Stimulated activated naive CD8-positive, alpha-beta T cell treated with anti-CD3 and anti-CD28 coated beads, Interleukin-15, Interleukin-2, amounts not matched to agents 100 U/mL and 50 U/mL, for 24 hours (primary cell): ENCODE measurements at places on chromosomes 2 and 18.
A peak's percentile ranks its signal among the peaks of the same experiment; 100 is the strongest.

GRCh38 chr2:28648147-28648546, 103.5 kb upstream of the PPP1CB start:
- DNase-seq: peak; percentile 32

- no peak for DNase-seq
Measured at GRCh38 chr2:48768669-48769068, 13.1 kb upstream of the LHCGR start.

DNA sequence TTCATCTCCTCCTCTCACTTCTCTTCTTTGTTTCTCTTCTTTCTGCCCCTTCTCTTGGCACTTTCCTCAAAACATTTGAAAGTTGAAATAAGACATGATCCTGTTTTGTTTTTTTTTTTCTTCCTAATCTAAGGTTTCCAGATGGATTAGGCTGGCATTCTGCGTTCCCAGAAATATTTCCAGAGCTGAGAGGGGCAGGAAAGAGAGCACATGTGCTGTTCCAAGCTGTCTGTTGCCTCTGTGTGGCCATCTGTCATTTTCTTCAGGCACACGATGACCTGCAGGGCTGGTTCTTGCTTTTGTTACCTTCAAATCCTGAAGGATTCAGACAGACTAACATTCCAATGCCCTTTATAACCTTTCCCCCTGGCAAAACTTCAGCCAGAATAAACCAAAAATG, 142.9 kb downstream of the RNF144A start:
- DNase-seq: no peak

DNA sequence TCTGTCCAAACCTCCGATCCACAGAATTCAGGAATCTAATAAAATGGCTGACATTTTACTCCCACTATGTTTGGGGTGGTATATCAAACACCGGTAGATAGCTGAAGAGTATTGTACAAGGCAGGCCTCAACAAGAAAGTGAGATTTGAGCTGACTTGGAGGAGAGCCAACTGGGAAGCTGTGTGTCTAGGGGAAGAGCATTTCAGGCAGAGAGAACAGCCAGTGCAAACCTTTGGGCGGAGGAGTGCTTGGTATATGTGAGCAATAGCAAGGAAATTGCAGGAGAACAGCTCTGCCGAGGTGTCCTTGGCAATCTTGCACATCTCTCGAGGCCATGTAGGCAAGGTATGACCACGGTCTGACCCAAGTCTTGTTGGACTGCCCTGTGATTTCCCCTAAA, 1.8 kb upstream of the MERTK start:
- no peak for DNase-seq

DNA sequence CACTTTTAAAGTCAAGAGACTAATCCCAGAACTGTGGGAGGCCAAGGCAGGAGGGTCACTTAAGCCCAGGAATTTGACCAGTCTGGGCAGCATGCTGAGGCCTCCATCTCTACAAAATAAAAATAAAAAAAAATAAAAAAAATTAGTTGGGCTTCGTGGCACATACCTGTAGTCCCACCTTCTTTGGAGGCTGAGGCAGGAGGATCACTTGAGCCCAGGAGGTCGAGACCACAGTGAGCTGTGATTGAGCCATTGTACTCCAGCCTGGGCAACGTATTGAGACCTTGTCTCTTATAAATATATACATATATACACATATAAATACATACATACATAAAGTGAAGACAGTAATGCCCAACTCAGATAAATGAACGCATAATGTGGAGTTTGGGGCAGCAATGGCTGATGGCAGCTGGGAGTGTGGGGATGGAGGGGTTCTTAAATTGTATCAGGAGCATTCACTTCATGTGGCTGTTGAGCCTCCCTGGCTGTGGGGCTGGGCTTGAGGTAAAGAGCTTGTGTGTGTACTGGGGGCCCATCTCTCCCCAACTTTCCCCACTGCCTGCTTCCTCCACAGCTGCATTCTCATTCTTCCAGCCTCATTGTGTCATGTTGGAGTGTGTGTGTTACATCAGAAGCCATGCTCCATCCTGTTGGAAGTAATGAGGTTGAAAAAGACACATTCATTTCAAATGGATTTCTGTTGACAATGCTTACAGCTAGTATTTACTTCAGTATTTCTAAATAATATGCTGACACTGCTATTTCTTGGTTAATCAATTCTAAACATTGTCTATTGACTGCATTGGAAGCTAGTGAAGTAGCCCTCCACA, 96.5 kb upstream of the HS6ST1 start:
- DNase-seq: no peak

DNA sequence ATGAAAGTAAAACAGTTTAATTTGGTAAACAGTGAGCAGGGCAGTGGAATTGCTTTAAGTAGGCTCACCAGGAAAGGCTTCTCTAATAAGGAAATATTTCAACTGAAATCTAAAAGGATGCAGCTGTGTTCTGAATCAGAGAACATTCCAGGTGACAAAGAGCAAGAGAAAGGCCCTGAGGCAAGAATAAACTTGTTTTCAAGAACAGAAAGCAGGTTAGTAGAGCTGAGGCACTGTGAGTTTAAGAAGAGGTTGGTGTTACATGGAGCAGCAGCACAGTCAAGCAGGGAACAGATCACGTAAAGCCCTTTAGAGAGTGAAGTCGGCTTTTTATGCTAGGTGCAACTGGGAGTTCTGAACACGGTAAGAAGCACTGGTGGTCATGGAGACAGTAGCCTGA, 57.0 kb upstream of the SCN1A start:
- no peak for DNase-seq

GRCh38 chr2:131103165-131103564, 2.0 kb upstream of the PLEKHB2 start:
- DNase-seq: no peak

DNA sequence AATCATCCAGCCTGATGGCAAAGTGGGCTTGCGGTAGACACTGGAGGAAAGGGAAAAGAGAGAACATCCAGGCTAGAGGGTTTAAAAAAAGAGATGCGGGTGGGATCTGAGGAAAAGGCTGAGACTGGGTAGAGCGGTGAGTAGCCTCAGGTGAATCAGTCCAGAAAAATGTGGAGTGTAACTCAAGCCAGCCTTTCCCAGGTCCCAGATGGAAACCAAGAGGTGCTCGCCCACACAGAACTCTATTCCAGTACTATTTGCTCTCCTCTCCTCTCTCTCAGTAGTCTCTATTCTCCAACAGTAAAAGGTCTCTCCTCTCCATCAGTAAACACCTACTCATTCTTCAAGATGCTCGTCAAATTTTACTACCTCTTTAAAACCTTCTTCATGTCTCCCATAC, 38.3 kb upstream of the NRP2 start:
- no peak for DNase-seq

DNA sequence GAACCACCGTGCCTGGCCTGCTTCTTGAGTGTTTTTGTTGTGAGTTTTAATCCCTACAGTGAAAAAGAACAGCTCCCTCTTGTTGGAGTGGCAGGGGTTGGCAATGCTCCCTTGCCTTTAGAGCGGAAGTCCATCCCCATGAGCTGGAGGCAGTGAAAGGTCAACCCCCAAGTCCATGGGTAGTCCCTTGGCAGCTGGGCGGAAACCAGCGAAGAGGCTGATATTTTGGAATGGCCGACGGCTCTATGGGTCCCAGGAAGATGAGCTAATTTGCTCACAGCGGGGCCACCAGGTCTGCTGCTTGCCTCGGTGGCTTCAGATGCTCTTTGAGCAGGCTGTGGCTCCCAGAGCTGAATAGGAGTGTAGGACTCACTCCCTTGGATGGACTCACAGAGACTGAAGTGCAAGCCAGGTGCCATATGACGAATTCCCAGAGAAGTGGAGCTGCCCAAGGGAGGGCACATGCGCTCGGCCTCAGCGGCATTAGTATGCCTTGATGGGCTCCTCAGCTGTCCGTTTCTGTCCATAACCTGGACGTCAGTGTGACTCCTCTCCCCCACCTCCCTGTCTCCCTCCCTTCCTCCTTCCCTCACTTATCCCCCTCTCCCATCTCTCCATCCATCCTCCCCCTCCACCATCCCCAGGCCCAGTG, 25.4 kb upstream of the RHOB start:
- no peak for DNase-seq

DNA sequence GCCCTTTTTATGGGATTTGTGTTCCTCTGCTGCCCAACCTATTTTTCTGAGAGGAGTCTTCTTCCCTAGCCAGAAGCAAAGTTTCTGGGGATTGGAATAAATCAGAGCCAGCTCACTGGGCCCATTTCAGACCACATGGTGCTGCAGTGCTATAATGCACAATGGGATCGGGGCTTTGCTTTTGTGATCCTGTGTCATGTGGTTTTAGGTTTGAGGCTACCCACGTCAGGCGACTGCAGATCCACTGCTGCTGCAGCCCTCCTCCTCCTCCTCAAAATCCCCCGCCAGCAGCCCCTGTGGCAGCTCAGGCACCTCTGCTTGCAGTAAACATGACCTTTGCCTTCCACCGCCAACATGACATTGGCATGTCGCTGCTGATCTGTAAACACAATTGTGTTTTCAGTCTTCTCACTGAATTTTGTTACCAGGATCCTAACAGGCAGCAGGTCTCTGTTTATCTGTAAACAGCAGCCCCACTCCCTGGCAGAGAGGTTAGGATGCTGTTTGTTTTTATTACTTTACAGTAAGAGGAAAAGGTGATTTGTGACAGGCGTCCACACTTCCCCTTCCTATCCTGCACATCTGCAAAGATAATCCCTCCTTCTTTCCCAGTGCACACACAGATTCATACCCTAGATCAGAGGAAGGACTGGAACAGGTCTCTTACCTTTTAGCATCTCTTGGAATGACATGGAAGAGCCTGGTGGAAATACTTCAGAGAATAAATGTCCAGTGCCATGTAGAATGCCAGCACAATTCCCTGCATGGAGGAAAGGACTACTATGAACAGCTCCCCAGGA, 130.8 kb downstream of the FOXI3 start:
- DNase-seq: no peak

GRCh38 chr2:66301022-66301766, 133.7 kb upstream of the MEIS1 start:
- no peak for DNase-seq

GRCh38 chr18:58733866-58734265, 62.6 kb downstream of the MALT1 start:
- no peak for DNase-seq

- DNase-seq: no peak
Measured at GRCh38 chr2:120075545-120075944, 62.7 kb downstream of the EPB41L5 start.
